Stimulated activated effector memory CD8-positive, alpha-beta T cell treated with anti-CD3 and anti-CD28 coated beads, Interleukin-12 subunit alpha, Interleukin-12 subunit beta, amount 100 ng/mL, for 72 hours (primary cell): ENCODE measurements at places on chromosomes 13 and 19.

GRCh38 chr13:42649831-42650230 lies 75.9 kb downstream of the TNFSF11 start:
- no peak for DNase-seq

DNA sequence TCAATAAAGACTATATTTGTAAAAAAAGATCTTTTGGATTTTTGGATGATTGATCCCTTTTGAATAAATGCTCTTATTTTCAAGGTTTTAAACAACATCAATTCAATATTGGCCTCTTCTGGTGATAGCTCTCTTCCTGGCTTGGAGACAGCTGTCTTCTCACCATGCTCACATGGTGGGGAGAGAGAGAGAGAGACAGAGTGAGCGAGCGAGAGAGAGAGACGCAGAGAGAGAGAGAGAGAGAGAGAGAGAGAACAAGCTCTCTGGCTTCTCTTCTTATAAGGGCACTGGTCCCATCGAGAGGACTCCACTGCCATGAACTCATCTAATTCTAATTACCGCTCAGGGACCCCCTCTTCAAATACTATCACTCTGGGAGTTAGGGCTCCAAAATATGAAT lies 32.1 kb upstream of the FARP1 start:
- DNase-seq: no peak

- DNase-seq: peak; percentile 62
Measured at GRCh38 chr19:41706741-41707501, 1.5 kb upstream of the CEACAM5 start.

DNA sequence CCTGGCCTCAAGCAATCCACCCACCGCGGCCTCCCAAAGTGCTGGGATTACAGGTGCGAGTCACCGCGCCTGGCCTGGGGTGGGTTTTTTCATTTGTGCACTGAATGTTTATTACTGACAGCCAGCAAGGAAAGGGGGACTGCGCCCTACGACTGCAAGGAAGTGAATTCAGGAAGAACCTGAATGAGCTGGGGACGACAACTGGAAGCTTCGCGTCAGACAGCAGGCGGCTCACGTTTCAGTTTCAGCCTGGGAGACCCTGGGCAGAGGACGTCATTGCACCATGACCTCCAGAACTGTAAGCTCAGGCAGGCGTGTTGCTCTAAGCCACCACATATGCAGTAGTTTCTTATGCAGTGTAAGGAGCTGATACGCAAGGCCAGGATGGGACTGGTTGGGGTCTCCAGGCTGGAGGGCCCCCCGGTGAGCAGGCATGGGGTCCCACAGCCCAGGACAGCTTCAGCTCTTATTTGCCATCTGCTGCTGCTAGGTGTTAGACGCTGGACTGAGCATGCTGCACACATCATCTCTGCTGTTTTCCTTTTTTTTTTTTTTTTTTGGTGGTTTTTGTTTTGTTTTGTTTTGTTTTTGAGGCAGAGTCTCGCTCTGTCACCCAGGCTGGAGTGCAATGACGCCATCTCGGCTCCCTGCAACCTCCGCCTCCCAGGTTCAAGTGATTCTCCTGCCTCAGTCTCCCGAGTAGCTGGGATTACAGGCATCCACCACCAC lies 66.6 kb downstream of the GADD45B start:
- no peak for DNase-seq

DNA sequence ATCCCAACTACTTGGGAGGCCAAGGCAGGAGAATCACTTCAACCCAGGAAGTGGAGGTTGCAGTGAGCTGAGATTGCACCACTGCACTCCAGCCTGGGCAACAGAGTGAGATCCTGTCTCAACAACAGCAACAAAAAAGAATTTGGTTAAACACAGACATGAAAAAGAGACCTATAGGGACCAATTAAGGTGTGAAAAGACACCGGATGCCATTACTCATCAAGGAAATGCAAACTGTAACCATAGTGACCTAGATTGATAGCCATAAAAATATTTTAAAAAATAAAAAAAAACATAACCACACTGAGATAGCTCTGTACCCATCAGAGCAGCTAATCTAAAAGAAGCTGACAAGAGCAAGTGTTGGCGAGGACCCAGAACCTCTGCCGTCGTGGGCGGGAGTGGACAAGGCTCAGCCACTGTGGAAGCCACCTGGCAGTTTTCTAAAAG lies 37.1 kb upstream of the ISYNA1 start:
- no peak for DNase-seq

DNA sequence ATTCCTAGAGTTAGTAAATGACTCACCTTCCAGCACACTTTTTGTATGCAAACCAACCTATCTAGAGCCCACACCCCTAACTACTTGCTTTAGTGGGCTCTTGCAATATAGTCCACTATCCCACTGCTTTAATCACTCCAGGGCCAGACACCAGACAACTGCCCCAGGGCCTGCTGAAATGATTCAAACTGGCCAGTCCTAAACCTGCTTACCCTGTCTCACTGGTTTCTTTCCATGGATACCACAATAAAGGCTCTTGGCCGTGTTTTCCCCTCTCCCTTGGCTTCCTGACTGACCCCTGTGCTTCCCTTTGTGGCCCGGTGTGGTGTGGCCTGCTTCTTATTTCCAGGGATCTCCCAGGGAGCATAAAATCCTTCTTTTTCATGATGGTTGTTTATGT lies 14.6 kb downstream of the HS6ST3 start:
- DNase-seq: no peak

- peak; percentile 83 for DNase-seq
Measured at GRCh38 chr13:75219479-75220237, 262.3 kb downstream of the TBC1D4 start.

GRCh38 chr19:45079911-45080370 lies 881 bp downstream of the GEMIN7 start:
- no peak for DNase-seq

- no peak for DNase-seq
Measured at GRCh38 chr19:33689138-33689746, 67.5 kb downstream of the CHST8 start.

DNA sequence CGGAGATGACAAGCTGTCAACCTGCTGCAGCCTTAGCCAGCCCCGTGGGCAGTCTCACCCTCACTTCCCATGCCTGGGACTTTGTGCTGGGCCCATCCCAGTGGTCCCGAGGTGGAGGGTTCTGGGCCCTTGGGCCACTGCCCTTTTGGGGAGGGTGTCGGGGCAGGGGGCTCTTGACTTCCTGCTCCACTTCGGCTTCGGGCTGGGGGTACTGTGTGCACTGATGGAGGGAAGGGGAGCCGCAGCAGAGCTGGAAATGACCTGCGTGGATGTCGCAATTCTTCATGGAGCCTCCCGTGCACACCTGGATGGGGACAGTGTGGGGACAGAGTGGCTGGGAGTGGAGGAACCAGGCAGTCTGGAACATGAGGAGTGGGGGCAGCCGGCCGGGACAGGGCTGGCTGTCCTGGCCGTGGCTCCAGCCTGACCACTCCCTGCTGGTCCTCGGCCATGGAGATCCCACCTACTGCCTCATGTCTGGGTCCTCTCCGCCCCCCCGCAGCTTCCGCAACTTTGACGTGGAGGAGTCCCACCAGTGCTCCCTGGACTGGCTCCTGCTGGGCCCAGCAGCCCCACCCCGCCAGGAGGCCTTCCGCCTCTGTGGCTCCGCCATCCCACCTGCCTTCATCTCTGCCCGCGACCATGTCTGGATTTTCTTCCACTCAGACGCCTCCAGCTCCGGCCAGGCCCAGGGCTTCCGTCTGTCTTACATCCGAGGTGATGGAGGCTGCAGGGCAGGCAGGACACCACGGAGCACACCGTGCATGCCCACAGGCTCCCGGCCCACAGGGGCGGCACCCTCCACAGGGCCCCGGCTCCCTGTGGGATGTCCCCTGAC lies 10.2 kb downstream of the LRP3 start:
- no peak for DNase-seq

- DNase-seq: peak; percentile 66
Measured at GRCh38 chr19:49119411-49120324, at the start of gene PPFIA3. Gene PPFIA3, plus strand, starts transcription at chr19:49119544. Its CDS starts 8,330 bp downstream, at chr19:49127874.

GRCh38 chr13:113650275-113650674 lies 7.7 kb downstream of the ATP4B start:
- DNase-seq: no peak

- DNase-seq: no peak
Measured at GRCh38 chr13:112119192-112120030, 52.5 kb downstream of the SOX1 start.

- no peak for DNase-seq
Measured at GRCh38 chr13:43911871-43912270, 32.2 kb downstream of the LACC1 start.

DNA sequence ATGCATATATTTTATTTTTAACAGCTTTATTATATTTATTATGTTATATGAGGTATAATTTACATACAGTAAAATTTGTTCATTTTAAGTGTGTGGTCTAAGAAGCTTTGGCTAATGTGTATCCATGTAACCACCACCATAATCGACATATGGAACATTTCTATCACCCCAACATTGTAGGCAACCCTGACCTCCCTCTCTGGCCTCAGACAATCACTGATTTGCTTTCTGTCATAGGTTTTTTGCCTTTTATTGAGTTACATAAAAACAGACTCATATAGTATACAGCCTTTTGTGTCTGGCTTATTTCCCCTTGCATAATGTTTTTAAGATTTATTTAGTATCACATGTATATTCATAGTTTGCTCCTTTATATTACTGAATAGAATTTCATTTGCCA lies 90.7 kb upstream of the KL start:
- DNase-seq: no peak

DNA sequence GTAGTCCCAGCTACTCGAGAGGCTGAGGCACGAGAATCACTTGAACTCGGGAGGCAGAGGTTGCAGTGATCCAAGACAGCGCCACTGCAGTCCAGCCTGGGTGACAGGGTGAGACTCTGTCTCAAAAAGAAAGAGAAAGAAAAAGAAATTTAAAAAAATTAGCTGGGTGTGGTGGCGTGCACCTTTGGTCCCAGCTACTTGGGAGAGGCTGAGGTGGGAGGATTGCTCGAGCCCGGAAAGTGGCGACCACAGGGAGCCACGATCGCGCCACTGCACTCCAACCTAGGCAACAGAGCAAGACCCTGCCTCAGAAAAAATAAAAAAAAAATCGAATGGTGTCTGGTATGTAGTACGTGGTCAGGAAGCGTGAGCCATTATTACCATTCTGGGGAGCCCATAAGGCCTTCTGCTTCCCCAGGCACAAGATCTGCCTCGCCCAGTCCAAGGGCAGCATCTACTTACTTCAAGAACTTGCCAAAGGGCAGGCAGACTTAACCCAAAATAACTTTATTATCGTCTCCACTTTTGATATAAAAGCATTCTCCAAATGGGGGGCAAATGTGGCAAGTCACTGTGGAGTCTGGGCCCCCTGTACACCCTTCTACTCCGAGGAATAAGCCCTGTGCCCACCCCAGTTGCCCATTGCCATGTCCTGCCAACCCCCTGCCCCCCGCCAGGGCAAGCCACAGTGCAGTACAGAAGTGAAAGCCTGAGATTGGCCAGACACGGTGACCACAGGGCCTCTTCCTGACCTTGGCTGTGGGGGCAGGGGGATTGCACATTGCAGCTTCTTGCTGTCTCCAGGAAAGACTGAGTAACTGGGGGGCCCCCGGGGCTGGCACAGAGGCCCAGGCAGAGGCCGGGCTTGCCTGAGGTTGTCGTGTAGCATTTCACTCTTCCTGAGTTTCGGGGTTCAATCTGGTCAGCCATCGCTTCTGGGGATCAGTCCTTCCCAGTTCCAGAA lies 12.6 kb downstream of the CCL25 start:
- no peak for DNase-seq

DNA sequence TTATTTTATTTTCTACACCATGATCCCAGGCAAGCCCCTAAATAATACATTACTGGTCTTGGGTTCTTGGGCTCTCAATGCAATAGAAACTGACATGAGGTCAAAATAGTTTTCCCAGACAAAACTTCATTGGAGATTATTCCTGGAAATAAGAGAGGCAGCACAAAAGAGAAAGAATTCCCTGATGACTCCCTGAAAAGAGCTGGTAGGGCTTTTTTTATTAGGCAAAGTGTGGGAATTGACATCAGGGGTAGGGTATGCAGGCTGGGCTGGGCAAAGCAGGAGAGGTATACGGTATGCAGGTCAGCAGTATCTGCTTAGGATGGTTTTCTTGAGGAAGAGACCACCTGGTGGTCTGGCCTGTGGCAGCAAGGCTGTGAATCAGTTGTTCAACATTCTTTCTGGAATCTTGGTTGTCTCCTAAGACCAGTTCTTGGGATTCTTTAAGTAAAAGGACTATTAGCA lies 9.3 kb upstream of the IGFL3 start:
- no peak for DNase-seq

GRCh38 chr13:110470272-110471009 lies 91.1 kb downstream of the RAB20 start:
- no peak for DNase-seq

DNA sequence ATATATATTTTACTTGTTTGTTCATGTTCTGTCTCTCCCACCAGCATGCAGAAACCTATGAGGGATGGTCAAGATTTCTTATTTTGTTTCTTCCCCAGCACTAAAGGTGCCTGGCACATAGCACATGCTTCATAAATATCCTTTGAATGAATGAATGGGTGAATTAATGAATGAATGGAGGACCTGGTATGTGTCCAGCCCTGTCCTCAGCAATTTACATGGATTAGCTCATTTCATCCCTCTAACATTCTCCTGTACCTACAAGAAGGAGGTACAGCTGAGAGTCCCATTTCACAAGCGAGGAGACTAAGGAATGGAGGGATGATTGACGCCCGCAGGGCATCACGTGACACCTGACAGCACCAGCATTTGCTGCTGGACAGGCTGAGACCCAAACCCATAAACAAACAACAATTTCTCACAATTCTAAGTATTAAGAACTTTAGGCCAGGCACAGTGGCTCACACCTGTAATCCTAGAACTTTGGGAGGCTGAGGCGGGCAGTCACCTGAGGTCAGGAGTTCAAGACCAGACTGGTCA lies 6.8 kb upstream of the BCAT2 start:
- DNase-seq: no peak

- DNase-seq: no peak
Measured at GRCh38 chr13:107331359-107331758, 763.4 kb upstream of the ARGLU1 start.

GRCh38 chr19:50590191-50590590 lies 22.0 kb upstream of the LRRC4B start:
- no peak for DNase-seq

- peak; percentile 68 for DNase-seq
Measured at GRCh38 chr19:18007917-18008673, at the start of gene ARRDC2. Gene ARRDC2, plus strand, starts transcription at chr19:18008170. Its CDS starts 141 bp downstream, at chr19:18008311.

GRCh38 chr13:71380191-71380590 lies 486.8 kb downstream of the DACH1 start:
- DNase-seq: no peak

GRCh38 chr13:58680115-58680514 lies 1048.6 kb downstream of the PCDH17 start:
- no peak for DNase-seq
